ENCODE measurements at places on chromosomes 6 and 20.

DNA sequence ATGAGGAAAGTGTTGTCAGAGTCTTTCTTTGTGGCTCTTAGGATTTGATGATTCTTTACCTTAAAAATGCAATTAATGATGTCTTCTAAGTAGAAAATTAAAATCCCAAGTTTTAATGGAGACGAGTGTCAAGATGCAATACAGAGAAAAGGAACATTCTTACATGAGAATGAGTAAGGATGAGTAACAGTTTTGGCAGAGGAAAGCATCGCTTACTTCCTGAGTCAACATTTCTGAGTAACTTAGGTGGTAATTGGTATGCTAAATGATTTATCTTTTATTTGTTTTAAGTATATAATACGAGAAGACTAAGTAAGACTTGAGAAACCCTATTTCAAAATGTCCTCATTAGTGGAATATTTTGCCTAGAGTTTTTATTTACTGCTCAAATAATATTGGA lies 101.3 kb downstream of the RTN4IP1 start:
- DNase-seq, result no peak

DNA sequence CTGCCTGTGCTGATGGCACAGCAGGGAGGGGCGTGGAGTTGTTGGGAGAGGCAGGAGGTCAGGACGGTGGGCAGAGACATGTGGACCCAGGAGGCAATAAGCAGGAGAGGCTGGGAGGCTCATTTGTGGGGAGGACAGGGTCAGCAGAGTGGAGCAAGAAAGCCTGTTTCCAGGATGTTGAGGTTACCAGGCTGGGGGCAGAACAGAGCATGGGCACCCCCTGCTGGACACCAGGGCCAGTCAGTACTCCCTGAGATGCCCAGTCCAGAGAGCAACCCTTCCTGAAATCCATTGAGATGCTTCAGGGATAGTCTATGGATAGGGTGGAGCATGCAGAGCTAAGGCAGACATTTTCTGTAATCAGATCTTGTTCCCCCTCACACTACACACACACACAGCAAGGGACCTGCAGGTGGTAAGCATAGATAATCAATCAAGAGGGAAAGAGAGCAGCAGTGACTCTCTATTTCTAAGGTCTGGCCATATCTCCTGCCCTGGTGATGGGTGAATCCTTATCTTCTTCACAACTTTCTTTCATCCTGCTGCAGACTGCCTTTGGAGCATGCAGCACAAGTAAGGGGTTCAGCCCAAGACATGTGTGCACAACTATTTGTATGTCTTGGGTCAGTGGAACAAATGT lies 41.7 kb downstream of the MOCS1 start:
- DNase-seq, result no peak

- DNase-seq, result no peak
Measured at GRCh38 chr20:15257569-15257870, 920.1 kb upstream of the FLRT3 start.

DNA sequence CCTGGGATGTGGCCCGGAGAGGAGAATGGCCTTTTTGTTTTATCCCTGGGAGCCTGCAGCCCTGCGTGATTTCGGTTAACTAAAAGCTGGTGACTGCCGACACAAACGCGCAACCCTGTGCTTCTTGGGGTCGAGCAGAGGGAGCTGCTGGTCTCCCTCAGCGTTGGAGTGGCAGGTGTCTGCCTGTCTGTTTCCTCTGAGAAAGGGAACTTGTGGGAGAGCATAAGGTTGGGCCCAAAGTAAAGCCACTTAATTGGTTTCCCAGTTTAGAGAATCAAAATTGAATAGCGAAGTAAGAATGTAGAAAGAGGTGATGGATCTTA lies 500 bp downstream of the LTV1 start:
- no peak for DNase-seq

DNA sequence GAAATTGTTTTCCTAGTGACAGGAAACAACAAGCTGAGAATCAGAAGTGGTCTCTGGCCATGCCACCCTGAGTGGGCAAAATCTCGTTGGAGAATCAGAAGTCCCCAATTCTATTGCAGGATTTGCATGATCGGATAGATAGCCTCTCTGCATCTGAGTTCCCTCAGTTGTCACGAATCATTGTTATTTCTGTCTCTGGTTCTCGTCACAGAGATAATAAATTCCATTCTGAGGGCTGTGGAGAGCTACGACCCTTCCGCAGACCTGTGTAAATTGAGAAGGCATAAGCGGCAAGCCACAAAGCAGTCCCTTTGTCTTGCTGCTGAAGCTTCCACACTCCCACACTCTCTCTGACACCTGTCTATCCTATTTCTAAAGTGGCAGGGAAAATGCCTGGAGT lies 102.4 kb upstream of the CNR1 start:
- no peak for DNase-seq

GRCh38 chr6:24255676-24256075 lies 102.2 kb downstream of the DCDC2 start:
- no peak for DNase-seq

DNA sequence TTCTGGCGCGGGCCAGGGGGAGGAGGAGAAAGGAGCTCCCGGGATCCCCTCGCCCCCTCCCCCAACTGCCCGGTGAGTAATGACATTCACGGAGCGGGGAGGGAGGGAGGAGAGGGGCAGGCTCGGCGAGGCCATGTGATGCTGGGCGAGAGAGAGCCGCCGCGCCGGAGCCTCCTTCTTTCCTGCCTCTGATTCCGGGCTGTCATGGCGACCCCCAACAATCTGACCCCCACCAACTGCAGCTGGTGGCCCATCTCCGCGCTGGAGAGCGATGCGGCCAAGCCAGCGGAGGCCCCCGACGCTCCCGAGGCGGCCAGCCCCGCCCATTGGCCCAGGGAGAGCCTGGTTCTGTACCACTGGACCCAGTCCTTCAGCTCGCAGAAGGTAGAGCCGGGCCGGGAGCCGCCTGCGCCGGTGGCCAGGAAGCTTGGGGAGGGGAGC lies at the start of gene GDAP1L1:
Gene GDAP1L1, plus strand, starts transcription at position 178 of the 441 bp plus-strand sequence. Its CDS starts 27 bp downstream, at position 205.
- no peak for DNase-seq

DNA sequence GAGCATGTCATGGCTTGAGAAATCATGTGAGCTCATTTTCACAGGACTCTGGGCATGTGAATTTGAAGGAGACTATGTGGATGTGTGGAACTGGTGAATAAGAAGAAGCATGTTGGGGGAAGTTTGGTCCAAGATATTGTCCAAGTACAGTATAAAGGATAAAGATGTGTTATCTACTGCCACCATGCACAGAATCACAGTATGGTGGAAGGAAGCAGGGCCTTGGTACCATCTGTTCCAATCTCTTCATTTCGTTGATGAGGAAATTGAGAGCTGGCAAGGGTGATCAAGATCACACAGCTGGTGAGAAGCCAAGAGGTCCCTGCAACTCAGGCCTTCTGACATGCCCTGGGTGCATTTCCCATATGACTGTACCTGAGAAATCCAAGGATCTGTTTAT lies 31.5 kb upstream of the RIPOR2 start:
- no peak for DNase-seq

DNA sequence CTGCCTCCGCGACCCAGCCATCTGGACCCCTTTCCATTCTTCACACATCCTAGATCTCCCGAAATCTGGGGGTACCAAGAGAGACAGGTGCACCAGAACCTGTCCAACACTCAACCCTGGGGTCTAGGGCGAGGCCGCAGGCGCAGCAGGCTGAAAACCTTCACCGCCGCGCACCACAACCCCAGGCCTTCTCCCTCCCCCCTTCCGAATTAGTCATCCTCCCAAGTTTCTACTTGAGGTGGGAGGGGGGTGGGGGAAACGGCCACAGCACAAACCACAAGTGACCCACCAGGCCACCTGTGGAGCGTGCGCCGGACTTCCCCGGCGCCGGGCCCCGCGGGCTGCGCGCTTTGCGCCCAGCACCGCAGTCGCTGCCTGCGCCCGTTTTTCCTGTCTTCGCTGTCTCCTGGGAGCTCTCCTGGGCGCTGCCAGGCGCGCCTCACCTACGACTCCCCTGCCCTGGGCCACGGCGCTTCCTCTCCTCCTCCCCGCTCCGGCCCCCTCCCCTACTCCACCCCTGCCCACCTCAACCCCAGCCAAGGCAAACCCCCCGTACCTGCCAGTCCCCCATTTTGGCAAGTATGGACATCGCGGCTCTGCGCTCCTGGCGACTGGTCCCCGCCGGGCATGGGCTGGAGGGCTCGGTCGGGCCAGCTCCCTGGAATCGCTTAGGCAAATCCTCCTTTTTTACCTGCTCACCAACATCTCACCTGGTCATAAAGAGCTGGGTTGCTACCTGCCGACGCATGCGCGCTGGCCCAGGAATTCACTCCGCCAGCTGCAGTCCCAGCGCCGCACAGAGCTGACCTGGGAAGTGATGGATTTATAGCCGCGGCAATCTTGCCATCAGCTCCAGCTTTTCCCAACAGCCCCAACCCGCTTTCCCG lies 4.2 kb upstream of the TFAP2A start:
- no peak for DNase-seq

DNA sequence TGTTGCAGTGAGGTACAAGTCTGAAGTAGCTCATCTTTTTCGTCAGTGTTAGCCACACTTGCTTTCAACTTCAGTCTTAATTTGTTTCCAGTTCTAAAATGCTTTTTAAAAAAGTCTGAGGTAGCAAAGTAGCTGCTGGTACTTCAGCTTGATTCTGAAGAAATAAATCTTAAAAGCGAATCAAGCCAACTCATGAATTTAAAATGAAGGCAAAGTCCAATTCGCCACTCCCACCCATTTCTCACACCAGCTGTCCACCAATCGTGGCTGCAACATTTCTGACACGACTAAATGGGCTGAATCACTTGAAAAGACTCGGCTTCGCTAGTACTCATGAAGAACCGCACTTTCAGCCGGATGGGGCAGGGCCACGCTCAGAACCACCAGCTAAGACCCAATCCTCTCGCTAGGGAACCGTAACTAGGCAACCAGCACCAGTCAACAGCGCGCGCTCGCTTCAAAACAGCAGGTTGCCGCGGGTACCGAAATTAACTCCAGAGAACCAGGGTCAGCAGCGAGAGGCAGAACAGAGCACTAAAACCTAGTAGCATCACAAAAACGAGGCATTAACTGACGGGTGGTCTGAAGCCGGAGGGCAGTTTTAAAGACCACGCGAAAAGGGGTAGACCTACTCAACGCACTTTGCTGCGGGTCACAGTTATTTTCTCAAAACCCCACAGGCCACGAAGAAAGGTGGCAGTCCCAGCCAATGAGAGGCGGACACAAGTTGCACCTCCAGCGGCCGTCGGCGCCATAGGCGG lies 900 bp downstream of the BCLAF1 start:
- peak; percentile 75 for DNase-seq

GRCh38 chr6:15698471-15698870 lies 35.6 kb upstream of the DTNBP1 start:
- DNase-seq, result no peak

GRCh38 chr20:22563062-22563965 lies 21.1 kb downstream of the FOXA2 start:
- DNase-seq, result no peak

DNA sequence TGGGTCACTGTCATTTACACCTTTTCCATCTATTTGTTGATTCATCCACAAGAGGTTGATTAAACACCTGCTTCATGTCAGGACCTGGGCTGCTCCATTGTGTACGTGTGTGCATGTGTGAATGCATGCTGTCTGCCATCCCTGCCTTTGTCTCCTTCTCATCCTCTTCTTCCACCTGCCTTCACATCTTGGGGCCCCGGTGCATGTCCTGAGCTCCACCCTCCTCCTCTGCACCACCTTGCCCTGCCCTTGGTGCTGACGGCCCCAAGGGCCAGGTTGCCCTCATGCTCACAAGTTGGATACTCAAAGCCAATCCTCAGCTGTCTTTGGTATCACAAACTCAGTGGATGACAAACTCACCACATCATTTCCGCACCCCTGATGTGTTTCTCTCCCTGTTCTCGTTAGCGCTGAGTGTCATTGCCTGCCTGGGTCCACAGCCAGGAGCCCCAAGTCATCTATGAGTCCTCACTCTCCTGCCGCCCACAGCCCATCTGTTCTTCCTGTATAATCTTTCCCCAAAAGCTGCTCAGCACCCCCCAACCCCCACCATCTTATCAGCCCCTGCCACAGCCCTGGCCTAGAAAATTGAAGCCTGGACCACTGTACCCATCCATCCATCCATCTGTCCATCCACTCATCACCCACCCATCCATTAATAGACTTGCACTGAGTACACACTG lies 85.0 kb downstream of the SRC start:
- no peak for DNase-seq

DNA sequence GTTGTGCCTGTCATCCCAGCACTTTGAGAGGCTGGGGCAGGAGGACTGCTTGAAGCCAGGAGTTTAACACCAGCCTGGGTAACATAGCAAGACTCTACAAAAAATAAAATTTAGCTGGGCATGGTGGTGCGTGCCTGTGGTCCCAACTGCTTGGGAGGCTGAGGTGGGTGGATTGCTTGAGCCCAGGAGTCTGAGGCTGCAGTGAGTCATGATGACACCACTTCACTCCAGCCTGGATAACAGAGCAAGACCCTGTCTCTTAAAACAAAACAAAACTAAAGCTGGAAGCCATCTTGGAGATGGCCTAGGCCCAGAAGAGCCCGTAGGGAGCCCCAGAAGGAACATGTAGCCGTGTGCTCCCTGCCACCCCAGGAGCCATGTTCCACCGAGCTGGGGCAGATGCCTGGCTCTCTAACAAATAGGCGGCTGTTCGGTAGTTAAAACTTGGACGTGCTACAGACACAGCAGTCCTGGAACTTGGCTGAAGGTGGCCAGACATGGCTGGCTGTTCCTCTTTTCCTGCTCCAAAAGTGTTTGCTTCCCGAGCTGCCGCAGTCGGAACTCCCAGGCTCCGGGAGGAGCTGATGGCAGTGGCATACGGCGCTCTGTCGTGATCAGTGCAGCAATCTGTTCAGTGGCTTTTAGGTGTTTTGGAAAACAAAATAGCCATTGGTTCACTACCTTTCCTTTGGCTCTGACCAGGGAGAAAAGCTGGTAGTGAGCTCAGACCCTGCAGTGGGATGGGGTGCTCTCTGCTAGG lies 37.0 kb downstream of the DYNLT1 start:
- DNase-seq, result no peak

DNA sequence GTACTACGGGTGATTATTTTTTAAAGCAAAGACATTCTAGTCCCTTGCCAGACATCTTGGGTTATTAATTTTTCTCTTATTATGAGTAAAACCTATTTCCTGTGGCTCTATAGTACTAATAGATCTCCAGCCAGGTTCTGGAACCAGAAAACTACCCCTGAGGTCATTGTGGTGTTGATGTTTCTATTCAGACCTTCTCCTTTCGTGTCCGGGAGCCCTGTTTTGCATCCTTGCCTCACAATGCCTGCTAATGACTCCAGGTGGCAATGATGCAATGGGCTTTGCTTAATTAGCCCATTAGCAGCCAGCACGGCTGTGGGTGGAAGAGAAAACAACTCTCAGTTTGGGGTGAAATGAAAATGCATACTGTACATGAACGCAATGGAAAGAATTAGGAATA lies 62.9 kb upstream of the ARG1 start:
- DNase-seq, result no peak

- no peak for DNase-seq
Measured at GRCh38 chr6:170092826-170093225, 198.1 kb downstream of the DLL1 start.

GRCh38 chr6:139029470-139030227 lies 1.1 kb downstream of the ABRACL start:
- no peak for DNase-seq

- no peak for DNase-seq
Measured at GRCh38 chr6:133917781-133918180, 28.9 kb downstream of the TCF21 start.

Data from stimulated activated CD4-positive, alpha-beta T cell treated with anti-CD3 and anti-CD28 coated beads, Interleukin-15, amount 100 ng/mL, for 1 hour (primary cell).